ENCODE measurements at places on chromosomes 2 and 18.

DNA sequence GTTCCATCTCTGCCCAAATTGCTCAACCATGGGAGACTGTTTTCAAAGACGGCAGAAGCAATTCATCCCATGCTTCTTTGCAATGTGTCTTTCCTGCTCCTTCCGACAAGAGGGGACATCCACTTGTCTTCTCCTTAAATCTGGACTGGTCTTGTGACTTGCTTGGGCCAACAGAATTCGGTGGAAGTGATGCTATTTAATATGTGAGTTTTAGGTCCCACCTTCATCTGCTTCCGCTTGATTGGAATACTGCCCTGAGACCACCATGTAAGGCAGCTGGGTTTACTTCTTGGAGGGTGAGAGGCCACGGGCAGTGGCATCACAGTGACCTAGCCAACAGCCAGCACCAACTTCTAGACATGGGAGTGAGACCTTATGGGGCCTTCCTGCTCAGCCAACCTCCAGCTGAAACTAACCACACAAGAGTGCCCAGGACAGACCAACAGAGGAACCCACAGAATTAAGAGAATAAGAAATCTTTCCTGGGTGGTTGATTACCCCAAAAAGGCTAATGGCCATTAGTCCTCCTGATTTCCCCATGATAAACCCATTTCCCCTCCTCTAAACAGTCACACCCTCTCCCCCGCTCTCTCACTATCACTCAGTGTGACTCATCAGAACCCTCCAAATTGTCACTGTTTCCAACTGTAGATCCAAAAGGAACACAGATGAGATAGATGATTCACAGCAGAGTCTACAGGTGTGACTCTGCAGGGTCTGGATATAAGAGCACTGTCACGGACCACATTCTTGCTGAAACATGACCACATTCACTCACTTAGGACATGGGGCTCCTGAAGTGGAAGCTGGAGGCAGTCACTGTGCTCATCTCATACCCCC lies 16.2 kb upstream of the RHOB start:
- no peak for DNase-seq

GRCh38 chr18:50896093-50896492 lies 17.2 kb downstream of the ME2 start:
- DNase-seq: no peak

DNA sequence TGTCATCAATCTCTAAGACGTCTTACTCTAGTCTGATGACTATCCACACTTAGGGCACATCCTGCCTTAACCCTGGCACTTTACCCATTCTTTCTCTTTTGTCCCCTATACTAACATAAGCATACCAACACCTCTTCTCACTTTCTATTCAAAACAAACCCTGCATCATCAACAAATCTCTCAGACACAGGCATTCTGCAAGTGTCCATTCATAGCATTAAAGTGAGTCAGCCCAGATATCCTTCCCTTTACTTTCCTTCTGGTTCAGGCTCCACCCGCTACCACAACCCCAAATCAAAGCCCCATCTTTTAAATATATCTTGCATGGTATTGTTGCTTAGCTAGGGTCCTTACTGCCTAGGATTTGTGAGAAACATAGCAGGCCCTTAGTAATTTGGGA lies 3.8 kb downstream of the GRB14 start:
- DNase-seq: no peak

- peak; percentile 80 for DNase-seq
Measured at GRCh38 chr2:197309691-197310231, 819 bp downstream of the ANKRD44 start.

DNA sequence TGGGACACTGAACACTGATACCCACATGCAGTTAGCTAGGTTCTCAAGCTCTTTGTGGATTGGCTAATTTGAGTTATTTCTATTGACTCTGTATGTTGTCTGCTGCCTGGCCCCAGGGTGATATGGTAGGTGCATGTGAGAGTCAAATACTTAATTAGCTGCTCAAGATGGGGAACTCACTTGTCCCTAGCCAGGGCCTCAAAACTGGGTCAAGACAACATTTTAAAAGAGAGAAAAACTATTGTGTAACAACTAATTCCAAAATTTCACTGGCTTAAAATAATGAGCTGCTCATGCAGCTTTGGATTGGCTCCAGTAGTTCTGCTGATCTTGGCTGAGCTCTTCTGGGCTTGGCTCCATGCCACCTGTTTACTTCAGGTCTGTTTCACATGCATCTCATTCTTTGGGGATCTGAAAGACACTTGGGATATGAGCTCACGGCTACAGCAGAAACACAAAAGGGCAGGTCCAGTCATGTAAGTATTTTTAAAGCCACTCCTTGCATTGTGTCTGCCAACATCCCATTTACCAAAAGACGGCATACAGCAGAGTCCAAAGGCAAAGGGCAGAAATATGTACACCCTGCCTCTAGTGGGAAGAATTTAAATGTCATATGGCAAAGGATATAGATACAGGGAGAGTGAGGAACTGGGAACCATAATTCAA lies 716.8 kb downstream of the SUCLG1 start:
- no peak for DNase-seq

GRCh38 chr2:190562121-190562520 lies 27.6 kb upstream of the NEMP2 start:
- DNase-seq: no peak

DNA sequence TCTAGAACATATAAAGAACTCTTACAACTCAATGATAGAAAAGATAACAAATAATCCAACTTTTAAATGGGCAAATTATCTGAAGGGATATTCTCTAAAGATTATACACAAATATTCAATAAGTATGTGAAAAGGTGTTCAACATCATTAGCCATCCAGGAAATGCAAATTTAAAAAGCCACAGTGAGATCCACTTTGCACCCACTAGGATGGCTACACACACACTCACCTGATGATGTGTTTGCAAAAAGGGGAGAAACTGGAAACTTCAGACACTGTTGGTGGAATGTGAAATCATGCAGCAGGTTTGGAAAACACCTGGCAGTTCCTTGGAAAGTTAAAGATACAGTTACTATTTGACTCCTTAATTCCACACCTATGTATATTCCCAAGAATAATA lies 87.2 kb upstream of the GYPC start:
- no peak for DNase-seq

- DNase-seq: peak; percentile 45
Measured at GRCh38 chr2:174344716-174345461, 10.1 kb downstream of the SP9 start.

GRCh38 chr2:224646242-224646846 lies 61.2 kb upstream of the CUL3 start:
- no peak for DNase-seq

- DNase-seq: no peak
Measured at GRCh38 chr2:70988151-70988550, 6.5 kb downstream of the TEX261 start.

- peak; percentile 44 for DNase-seq
Measured at GRCh38 chr2:231037731-231038482, 584 bp downstream of the C2orf72 start.

DNA sequence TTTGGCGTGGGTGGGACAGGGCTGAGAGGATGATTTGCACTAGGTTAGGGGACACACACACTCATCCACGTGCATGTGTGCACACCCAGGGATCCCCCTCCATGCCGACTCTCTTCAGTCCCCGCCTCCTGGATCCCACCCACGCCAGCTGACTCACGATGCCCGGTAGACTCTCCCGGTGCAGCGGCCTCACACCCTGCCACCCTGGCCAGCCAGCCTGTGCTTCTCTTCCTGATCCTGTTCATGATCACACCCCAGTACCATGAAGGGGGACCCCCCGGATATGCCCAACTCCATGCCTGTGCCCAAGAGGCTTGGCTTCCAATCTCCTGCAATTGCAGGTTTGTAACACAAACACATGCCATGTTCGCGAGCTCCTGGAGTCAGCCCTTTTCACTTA lies 157.8 kb upstream of the HDAC4 start:
- DNase-seq: no peak

GRCh38 chr2:9909106-9909505 lies 42.4 kb upstream of the GRHL1 start:
- DNase-seq: no peak

- no peak for DNase-seq
Measured at GRCh38 chr2:234288974-234289455, 207.9 kb downstream of the ARL4C start.

GRCh38 chr2:121599963-121600651 lies 49.2 kb downstream of the CLASP1 start:
- no peak for DNase-seq

DNA sequence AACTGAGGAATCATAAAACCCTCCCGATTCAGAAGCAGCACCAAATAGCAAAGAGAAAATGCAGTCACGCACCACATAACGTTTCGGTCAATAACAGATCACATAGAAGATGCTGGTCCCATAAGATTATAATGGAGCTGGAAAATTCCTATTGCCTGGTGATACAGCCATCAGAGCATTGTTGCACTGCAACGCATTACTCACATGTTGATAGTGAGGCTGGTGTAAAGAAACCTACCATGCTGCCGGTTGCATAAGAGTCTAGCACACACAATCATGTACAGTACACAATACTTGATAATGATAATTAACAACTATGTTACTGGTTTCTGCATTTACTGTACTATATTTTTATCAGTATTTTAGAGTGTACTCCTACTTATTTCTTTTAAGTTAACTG lies 32.5 kb downstream of the RNF152 start:
- no peak for DNase-seq

GRCh38 chr2:11458753-11459152 lies 7.2 kb downstream of the E2F6 start:
- no peak for DNase-seq

GRCh38 chr2:12737738-12738485 lies 21.2 kb downstream of the TRIB2 start:
- DNase-seq: no peak

GRCh38 chr18:50707855-50708469 lies 111.9 kb downstream of the MRO start:
- DNase-seq: no peak

DNA sequence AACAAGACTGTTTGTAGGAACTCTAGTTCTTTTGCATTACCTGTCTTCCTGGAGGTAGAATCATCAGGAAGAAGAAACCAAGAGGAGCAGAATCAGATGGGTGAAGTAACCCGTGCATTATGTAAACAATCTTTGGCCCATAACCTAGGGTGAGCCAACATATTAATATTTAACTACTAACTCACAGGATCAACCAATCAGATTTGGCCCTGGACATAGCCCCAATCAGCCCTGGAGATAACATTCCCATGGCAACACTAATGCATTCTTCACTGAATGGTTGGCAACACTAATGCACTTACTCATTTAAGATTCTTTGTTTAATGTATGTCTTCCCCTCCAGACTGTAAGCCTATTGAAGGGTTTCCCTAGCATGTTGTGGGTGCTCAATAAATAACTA lies 72.0 kb upstream of the CTAGE1 start:
- DNase-seq: no peak

- DNase-seq: no peak
Measured at GRCh38 chr2:155250800-155251199, 552.3 kb downstream of the KCNJ3 start.

DNA sequence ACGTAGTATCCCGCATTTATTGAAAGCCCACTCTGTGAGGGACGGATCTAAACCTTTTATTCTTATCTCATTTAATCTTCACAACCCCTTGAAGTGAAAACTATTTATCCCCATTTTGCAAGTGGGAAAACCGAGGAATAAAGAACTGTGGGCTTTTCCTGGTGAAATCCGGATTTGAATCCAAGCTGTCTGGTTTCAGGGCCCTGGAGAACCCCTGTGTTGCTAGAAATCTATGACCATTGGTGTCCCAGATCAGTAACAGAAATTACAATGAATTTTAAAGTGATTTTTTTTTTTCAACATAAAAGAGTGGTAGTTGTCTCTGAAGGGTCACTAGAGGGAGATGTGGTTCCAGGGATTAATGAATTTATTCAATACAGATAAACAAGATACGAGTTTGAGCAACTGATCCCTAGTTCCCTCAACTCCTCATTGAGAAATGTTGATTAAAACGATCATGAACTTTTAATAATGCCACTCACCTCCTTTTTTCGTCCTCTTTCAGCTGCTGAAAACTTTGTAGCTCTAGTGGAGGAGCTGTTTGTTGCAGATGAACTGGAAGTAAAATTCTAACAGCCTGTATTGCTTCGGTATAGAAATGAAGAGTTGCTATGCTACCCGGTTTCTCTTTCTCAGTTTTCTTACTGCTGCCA lies 940 bp downstream of the XRCC5 start:
- peak; percentile 25 for DNase-seq

GRCh38 chr2:112887964-112888749 lies 22.8 kb upstream of the IL37 start:
- no peak for DNase-seq

DNA sequence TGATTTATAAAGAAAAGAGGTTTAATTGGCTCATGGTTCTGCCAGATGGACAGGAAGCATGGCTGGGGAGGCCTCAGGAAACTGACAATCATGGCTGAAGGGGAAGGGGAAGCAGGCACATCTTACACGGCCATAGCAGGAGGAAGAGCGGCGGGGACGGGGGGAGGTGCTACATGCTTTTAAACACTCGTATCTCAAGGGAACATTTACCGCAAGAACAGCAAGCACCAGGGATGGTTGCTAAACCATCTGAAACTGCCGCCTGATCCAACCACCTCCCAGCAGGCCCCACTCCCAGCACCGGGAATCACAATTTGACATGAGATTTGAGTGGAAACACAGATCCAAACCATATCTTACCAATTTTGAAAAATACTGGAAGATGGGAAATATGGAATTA lies 362.8 kb downstream of the FBXO15 start:
- no peak for DNase-seq

DNA sequence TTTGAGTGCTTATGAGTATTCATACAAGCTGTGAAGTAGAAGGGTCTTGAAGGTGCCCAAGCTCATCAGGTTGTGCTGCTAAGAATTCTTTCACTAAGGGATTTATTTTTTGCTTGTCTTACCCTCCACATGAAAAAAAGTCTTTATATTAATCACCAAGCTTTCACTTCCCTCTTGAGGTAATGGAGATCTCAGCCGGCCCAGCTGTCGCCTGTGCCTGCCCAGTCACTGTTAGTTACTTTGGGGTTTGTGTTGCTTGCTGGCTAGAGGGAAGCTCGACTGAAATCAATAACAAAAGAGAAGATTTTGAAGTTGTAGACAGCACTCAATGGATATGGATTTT lies 21.9 kb downstream of the MC2R start:
- no peak for DNase-seq

DNA sequence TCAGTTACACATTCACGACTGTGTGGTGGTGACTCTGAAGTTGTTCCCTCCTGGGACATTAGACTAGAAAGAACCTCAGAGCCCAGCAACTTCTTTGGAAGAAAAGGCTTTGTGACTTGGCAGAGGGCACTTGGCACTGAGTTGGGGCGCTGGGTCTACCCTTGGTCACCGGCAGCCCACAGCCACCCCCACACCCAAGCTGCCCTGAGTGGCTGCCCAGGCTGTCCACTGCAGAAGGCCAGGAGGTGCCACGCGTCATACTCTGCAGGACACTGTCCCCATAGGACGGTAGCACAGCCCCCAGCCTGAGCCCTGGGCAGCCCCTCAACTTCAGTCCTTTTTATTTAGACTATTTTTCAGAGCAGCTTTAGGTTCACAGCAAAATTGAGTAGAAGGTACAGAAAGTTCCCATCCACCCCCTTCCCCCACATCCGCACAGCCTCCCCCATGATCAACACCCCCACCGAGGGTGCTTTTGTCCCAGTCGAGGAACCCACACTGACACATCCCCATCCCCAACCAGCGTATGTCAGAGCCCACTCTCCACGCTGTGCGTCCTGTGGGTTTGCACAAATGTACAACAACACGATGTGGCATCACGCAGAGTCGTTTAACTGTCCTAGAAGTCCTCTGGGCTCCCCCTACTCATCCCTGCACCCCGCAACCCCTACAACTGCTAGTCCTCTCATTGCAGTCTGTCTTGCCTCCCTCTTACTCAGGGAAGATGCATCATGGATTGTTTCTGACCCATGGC lies 1.1 kb downstream of the PRLH start:
- DNase-seq: no peak
